ENCODE measurements at places on chromosomes 3 and 15.

DNA sequence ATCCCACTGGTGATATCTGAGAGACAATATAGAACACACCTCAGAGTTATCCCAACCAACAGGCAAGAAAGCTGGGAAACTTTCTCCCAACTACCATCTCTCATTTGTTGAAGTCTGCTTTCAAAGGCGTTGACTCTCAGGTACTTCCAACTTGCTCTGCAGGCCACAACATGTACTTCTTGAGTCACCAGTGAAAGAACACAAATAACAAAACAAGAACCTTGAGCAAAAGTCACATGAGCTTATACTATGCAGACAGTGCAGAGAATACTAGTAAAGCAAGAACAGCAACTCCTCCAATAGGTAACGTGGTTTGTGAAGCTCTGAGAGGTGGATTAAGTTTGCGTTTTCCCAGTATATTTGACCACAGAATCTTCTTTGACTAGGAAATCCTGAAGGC is 20.6 kb downstream of the SNTN start:
- ATAC-seq: no peak

GRCh38 chr3:72247645-72248388 is 462.9 kb upstream of the PROK2 start:
- ATAC-seq: no peak

DNA sequence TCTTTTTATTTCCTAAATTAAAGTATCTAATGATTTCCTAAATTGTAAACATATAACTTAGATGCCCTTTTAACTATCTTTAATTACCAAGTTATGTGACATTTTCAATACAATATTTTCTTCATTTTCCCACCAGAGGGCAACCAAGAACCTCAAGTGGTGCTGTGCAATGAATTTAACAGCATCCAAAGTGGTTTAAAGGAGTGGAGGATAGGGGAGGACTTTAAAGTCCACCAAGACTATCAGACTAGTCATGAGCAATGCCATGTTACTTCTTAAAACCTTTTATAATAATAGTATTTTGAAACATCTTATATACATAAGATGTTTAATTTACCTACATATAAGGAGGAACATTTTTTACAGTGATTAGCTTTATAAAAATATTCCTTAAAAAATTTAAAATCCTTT is 74.4 kb downstream of the DLG1 start:
- peak; percentile 80 for ATAC-seq

DNA sequence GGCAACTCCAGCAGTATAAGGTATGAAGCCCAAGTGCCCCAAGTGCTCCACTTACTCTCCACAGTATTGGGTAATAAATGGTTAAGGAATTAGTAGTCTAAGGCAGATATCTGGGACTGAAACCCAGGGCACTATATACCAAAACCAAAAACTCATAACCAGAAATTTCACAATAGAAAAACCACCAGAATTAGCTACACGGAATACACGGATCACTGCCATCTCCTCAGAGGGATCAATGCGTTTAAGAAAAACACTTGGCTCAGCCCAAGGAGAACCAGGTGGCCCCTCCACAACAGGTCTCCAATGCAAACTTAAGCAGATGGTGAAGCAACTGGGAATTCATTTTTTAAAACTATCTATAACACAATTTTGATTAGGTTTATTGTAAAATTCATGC is 83.6 kb downstream of the FAIM start:
- no peak for ATAC-seq

DNA sequence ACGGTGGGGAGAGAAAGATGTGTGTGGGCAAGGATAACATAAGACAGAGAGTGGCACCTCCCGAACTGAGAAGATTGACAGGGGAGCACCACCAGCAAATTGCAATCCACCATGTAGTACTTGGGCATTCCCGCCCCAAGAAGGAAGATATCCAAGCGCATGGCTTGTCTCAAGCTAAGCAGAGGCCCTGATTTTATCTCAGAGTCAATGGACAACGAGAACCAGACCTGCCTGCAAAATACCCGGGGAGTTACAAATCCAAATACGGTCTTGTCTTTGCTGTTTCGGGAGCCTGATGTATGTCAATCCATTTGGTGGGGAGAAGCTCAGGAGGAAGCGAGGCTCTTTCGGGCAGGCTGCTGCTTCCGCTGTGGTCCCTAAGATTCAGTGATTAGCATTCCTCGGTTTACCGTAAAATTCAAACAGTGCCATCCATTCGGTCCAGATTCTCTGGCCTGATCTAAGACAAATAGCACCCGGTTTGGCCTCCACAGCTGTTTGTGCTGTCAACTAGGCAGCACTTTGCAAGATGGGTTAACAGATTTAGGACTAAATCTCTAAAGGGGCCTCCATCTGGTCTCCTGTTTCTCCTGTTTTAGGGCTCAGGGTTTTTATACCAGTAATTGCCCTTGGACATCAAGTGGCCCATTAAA is 97.7 kb upstream of the WNT5A start:
- no peak for ATAC-seq

DNA sequence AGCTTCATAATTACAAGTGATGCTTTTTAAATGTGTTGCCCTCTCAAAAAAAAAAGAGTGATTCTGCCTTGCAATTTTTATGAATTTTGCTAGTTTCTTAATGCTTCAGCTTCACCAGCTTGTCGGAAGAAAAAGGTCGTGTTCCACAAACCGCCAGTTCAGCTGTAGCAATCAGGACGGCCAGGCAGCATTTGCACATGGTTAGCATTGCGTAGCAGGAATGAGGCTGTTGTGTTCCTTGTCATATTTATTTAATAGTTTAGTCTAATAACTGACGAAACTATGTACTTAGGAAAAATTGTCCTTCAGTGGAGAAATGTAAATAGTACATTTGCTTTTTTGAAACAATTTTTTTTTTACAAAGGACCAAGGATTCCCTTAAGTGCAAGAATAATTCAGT is 64.9 kb upstream of the SELENOK start:
- ATAC-seq: no peak
